Fibroblast of the aortic adventitia (primary cell): ENCODE measurements at places on chromosomes 4 and X. TPM values are rescaled to one million over a fixed set of nuclear protein-coding genes. Genes with fewer than 3 reads are reported as not detected.

MAGEA2B gene
- not detected in 2 replicates for total RNA-seq

HELT gene
- not detected in 2 replicates for total RNA-seq

DNA sequence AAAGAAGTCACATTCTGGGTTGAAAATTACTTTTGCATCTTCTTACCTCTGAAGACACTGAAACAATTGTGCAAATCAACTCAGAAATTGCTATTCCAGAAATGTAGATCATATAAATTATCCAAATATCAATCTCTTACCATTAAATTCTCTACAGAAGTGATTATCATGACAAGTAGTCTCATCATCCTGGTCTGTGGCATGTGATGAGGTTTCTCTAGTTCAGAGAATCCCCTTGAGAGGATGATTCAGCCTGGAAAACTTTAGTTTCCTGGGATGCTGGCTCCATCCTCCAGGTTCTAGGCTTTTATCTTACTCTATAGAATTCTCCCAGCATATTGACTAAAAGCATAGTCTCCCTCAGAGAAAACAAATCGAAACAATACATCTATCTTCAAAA is 76.2 kb upstream of the S100G start:
- DNase-seq = peak; percentile 78

- DNase-seq = no peak
These were observed 421.3 kb downstream of the MID1IP1 start for GRCh38 chrX:39222346-39223113.

DNA sequence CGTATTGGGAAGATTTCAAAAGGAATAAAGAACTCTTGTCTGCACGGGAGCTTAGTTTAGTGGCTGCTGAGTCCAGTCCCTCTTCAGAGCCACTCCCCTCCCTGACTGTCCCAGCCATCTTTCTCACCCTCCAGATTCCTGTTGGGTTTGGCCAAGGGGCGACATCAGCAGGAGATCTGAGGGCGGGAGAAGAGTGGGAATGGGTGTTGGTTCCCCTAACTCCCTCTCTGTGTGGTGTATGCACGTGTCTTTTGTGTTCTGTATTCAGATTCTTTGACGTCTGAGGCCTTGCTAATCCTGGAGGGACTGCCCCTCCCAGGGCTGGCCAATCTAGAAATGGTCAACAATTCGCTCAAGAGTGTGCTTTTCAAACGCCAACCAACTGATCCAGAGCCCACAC is 37.4 kb downstream of the CYTL1 start:
- DNase-seq = peak; percentile 58

DNA sequence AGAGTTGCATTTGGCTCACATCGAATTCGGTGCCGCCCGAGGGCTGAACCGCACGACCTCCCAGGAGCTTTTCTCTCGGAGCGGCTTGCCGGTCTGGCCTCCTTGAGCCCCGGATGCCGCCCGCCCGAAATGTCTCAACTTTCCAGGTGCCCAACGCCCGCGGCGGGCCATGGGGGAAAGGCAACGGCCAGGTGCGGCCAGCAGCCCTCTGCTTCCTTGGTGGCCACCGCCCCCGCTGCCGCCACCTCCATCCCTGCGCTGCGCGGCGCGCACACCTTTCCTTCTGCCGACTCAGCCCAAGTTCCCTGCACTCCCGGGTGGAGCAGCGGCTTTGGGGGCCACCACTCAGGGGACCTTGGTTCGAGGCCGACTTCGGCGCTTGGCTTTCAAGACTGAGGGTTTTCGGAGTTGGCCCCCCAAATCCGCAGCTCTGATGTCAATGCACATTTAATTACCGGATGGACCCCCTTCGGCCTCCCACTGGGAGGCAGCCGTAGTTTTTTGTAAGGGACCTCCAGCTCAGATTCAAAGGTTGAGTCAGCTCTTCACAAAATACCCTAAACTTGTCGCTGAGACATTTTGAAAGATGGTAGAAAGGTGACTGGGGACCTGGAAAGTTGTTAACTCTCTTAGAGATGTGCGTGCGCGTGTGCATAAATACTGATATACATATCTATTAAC is 1.1 kb downstream of the AFF2 start:
- DNase-seq = no peak

ASB5 gene
- 0.09 TPM in 1 of 2 replicates, not detected in the other for total RNA-seq

GRCh38 chr4:159105761-159106243 is 2.9 kb downstream of the RAPGEF2 start:
- peak; percentile 83 for DNase-seq

CNKSR2 gene
- total RNA-seq = 0.99 and 4.7 TPM in 2 replicates

BLTP1 gene
- total RNA-seq = 117 and 132 TPM in 2 replicates

GRCh38 chr4:100430451-100430850 is 87.4 kb downstream of the EMCN start:
- no peak for DNase-seq

DNA sequence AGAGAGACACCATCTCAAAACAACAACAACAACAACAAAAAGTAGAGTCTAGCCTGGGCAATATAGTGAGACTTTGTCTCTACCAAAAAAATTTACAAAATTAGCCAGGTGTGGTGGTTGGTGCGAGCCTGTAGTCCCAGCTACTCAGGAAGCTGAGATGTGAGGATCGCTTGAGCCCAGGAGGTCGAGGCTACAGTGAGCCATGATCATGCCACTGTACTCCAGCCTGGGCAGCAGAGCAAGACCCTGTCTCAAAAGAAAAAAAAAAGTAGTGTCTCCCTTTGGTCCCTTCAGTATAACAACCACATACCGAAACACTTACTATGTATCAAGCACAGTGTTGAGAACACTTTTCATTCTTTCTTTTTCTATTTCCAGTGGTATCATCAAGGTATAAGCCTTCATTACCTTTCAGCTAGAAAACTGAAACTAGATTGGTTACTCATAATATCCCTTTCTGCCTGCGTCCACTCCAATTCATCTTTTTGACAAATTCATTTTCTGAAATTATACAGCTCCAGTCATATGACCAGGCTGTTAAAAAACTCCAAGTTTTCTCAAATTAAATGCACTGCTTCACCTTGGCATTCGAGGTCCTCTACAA is 54.1 kb downstream of the RPS6KA3 start:
- no peak for DNase-seq

DNA sequence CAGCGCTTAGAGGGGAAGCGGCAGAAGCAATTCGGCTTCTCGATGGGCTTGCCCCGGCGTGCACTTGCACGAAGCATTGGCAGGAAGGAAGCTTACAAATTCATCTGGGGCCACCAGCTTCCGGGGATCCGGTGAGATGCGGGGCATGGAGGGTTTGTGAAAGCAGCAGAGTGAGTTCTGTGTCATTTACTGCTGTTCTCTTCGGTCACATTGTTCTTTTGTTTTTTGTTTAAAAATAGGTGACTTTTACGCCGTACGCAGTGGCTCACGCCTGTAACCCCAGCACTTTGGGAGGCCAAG is 47.0 kb downstream of the ASMT start:
- no peak for DNase-seq

DNA sequence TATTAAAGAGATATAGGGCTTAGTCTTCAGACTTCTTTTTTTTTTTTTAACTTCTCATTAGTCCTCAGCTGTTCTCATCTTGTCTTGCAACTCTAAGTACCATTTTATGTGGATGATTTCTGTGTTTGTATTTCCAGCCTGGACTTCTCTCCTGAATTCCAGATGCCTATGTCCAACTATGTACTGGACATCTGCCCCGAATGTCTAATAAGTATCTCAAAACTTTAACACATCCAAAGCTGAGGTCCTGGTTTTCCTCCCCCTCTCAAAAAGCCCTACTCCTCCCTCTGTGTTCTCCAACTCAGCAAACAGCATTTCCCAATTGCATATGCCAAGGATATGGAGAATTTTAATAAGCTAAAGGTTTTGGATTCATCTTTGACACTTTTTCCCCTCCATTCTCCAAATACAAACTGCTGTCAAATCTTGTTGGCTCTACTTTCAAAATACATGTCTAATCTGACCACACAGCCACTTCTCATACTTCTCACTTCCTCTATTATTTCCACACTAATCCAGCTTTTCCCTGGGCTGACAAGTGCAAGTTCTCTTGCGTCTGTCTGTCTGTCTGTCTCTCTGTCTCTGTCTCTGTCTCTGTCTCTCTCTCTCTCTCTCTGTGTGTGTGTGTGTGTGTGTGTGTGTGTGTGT is 79.8 kb downstream of the CLCN5 start:
- DNase-seq = peak; percentile 76

- DNase-seq = peak; percentile 16
These were observed 193.4 kb upstream of the EDNRA start for GRCh38 chr4:147287588-147287890.

OPHN1 gene
- 5.6 and 9.4 TPM in 2 replicates for total RNA-seq
